ENCODE measurements at places on chromosomes 5 and 9.

DNA sequence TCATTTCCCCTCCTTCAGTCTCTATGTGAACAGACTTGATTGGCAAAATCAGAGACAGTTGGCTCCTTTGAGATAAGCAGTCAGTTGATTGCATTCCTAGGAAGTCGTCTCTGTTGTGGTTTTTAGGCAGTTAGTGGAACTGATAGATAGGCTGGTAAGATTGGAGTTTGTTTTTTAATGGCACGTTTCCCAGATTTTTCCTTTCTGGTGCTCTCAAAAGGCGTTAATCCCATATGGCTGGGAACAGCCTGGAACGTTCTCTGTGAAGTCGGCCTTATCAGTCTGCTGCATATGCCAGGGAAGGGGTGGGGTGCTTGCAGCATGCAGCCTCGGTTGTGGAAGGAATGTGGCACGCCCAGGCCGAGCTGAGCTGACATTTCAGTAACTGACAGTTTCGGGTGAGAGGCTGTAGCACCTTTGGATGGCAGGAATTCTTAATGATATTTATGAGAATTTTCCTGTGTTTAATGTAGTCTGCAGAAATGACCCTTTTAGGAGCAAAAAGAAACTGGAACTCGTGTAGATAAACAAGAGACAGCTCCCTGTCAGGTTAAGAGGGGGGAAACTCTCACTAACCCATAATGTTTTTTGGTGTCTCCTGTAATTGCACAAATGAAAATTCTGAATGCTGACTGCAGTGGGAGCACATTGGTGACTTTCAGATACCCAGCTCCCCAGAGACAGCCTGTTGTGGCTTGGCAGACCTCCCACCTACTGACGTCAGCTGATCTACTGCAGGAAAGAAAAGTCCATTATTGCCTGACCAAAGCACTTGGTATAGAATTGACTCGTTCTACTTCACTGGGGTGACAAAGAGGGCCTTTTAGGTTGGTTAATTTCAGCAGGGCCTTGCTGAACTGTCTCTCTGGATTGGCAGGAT is 6.3 kb downstream of the SPTAN1 start:
- DNase-seq, result no peak

DNA sequence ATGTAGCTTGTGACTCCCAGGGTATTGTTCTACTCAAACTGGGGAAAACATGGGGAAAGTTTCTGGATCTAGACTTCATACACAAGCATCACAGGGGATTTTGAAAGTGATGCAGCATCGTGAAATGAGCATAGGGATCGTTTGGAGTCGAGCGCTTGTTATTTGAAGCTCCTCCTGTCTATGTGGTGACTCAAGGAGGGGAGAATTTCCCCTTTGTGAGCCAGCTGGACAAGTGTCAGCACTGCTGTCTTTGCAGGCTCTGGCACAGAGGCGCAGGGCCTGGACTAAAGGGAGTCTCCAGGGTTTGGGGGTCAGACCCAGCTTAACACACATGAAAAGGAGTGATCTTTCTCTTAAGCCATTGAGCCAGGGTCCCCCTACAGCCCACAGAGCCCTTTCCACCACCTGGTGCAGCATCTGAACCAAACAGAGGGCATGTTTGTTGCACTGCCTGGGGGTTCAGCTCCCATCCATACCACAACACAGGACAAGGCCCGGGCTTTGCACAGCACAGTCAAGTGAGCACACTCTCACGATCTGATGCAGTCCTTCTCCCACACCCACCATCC is 51.0 kb downstream of the IRF1 start:
- no peak for DNase-seq

- no peak for DNase-seq
Measured at GRCh38 chr9:129177443-129177790, 644 bp downstream of the IER5L start.

DNA sequence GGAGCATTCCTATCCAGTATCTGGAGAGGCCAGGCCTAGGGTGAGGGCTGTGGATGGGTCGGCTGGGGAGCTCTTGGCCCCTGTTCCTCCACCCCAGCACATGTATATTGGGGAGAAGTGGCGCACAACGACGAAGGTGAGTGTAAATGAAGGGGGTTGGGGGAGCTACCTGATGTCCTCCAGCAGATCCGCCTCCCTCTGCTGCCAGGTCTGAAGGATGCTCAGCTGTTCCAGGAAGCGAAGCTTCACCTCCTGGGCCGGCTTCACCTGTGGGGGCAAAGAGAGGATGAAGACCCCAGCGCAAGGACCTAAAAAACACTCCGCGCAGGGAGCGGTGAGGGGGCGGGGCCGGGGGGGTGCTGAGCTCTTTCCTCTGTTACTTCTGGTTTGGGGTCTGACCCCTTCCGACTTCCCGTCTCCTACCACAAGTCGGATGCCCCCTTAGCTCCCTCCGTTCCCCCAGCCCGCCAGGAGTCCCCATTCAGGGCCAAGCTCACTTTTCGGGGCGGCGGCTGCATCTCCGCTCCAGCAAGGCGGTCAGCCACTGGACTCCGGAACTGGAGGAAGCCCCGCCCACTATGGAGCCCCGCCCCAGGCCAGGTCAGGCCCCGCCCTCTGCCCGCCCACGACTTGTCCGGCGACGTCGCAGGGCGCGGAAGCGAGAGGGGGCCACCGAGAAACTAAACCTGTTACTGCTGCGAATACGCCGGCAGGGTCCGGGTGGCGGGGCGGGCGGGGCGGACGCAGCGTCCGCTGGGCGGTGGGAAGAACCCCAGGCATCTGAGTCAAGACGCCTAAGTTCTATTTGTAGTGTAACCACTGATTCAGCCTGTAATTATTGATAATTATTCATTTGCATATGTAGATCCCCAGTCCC is at the start of gene FCHSD1:
Gene FCHSD1 (minus strand): TSS at position 568 of the 877 bp plus-strand sequence. CDS start 50 bp downstream, at position 518.
- peak; percentile 61 for DNase-seq

DNA sequence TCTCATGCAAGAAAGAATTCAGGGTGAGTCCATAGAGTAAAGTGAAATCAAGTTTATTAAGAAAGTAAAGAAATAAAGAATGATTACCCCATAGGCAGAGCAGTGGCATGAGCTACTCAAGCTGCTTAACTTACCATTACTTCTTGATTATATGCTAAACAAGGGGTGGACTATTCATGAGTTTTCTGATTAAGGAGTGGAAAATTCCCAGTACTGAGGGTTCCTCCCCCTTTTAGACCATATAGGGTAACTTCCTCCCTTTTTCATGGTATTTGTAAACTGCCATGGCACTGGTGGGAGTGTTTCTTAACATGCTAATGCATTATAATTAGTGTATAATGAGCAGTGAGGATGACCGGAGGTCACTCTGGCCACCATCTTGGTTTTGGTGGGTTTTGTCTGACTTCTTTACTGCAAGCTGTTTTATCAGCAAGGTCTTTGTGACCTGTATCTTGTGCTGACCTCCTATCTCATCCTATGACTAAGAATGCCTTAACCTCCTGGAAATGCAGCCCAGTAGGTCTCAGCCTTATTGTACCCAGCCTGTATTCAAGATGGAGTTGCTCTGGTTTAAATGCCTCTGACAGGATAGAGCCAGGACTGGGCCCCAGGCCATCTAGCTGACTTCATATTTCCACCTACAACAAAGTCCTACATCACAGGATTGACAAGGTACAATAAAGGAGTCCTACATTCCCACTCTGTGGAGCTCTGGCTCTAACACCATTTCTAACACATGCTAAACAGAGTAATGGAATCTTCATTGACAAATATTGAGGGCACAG is 186.7 kb downstream of the NXNL2 start:
- no peak for DNase-seq

- DNase-seq, result no peak
Measured at GRCh38 chr5:33509036-33509435, 68.3 kb downstream of the TARS1 start.

GRCh38 chr5:93570294-93571113 is 10.5 kb downstream of the NR2F1-AS1 start:
- no peak for DNase-seq

DNA sequence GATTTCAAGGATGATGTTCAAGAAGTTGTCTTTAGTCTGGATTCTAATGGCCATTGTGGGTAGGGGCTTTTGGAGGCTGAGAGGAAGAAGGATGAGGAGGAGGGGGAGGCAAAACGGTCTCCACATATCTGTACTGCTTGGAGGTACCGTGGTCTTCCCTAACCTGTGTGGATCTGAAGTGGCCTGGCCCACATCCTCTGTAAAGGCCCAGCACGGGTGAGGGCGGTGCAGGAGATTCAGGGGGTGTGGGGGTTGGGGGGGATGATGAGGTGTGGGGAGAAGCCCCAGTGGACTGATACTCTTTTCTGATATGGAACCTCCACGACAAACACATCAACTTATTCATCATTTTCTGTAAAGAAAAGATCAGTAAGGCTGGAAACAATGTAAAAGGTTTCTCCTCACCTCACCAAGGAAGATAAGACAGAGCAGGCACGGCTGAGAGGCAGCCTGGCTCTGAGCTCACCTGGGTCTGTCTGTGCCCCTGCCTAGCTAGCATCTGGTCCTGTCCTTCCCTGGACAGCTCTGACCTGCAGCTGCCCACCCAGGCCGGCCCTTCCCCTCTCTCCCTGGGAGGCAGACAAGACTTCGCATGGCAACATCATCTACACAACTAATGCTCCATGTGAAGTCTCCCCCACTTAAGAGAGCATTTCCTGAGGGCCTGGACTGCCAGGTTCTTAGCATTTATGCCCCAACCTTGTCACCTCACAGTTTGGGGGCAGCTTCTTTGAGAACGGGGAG is 5.6 kb upstream of the IL3 start:
- no peak for DNase-seq

Data from left renal pelvis (tissue), 4 donors.